ENCODE measurements at places on chromosomes 1 and 21.

DNA sequence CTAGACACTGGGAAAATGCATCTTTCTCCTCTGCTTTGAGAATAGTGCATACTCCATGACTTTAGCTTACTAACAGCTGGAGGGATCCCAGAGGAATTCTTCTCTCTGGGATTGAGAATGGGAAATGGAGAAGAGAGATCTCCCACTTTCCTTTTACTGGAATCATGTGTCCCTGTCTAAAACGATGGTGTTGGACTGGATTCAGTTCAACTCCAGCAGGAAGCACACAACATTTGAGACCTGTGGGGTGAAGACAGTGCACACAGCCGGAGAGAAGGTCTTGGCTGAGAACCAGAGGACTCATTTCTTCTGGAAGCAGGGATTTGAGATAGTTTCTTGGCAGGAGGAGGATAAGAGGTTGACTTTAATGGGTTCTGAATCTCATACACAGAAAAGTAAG is 58.7 kb downstream of the TRABD2B start:
- no peak for DNase-seq

GRCh38 chr1:230268371-230269170 is 157.6 kb downstream of the PGBD5 start:
- DNase-seq: no peak

- no peak for DNase-seq
Observed at GRCh38 chr1:20216574-20216973, 30.3 kb upstream of the PLA2G2C start.

DNA sequence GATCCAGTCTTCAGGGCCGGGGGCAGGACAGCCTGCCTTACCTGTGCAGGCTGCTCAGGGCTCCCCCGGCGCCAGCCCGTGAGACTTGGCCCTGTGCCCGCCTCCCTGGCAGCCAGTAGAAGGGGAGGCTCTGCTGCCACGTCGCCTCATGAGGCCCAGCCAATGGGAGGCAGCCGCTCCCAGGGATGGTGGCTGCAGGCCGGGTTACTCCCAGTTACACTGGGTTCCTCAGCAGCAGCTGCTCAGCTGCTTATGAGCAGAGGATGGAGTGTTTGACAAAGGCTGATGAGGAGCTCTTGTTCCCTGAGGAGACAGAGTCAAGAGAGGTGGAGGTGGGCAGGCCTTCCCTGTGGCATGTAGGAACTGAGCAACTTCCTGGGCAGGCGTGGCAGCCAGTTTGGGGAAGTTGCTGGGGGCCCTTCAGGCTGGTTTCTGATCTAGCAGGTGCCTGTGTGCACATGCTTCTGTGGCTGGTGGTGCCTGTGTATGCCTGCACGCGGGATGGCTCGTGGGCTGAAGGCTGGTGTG is 5.5 kb downstream of the MFSD2A start:
- DNase-seq: no peak

- no peak for DNase-seq
Observed at GRCh38 chr1:77081834-77082233, 137.4 kb downstream of the PIGK start.

DNA sequence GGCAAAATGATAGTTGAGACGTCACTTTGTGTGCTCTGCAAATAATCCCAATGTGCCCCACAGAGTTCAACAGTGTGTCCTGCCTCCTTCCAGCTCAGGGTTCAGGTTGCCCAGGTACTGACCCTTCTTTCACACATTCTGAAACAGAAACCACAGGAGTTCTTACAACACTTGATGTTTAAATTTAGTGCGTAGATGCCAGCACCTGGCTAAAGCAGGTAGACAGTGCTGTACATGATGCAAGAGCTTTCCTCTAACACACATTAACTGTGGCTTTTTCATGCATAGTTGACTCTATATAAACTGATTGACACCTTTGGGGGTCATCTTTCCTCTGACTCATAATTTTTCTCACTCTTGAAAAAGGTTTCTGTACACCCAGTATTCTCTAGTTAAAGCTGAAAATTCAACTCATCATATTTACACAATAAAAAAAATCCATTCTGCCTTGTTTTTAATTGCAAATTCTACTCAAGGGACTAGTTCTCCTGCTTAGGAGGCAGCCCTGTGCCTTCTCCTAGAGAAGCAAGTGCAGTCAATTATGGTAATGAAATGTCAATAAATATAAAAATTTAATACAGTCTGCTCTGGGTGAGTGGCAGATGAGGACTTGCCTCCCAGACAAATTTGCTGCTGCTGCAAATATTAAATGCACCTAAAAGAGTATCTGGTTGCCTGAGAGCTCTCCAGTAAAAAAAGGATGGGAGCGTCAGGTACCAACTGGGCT is 91.4 kb downstream of the NR5A2 start:
- DNase-seq: no peak

- DNase-seq: no peak
Observed at GRCh38 chr1:25011943-25012638, 82.0 kb upstream of the RUNX3 start.

DNA sequence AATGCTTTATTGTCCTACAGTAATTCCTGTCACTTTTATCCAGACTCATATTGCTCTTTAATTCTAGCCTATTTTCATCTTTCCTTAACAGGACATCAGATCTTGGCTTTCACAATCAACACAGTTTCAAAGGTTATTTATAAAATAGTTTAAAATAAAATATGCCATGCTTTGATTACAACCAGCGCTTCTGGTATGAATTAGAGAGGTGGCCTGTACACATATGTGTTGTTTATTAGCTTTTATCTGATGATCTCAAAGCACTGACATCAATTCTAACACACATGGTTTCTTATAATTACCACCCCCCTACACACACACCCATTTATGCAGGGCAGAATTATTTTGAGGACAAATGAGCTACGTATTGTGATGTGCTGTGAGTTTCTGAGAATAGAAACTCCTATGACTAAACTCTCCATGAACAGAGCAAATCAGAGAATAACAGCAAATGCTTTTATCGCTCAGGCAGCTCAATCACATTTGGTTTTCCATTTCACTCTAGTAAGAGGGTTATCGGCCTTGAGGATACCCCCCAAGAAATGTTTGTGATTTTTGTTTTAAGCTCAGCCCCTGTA is 18.0 kb downstream of the CD247 start:
- no peak for DNase-seq

DNA sequence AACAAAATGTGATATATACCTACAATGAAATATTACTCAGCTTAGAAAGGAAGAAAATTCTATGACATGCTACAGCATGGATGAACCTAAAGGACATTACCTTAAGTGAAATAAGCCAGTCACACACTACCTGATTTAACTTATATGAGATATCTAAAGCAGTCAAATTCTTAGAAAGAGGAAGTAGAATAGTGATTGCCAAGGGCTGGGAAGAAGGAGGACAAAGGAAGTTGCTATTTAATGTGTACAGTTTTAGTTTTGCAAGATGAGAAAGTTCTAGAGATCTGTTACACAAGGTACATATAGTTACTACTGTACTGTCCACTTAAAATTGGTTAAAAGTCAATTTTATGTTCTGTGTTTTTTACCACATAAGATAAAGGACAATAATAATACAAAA is 87.5 kb upstream of the KCTD3 start:
- no peak for DNase-seq

DNA sequence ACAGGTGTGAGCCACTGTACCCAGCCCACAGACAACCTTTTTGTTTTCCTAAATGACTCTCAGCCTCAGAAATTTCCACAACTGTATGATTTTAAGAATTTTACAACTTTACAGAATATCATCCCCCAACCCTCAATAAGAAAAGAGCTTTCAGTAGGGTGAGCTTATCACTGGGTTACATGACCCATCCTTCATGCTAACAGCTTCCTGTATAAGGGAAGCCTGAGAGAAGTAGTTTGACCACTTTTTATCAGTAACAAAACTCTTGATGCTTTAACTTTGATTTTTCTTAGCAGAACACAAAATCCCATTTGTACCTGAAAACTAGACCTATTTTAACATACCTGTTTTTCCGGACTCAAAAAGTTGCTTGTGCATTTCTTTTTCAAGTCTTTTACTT is 9.7 kb upstream of the MYBPHL start:
- DNase-seq: no peak

DNA sequence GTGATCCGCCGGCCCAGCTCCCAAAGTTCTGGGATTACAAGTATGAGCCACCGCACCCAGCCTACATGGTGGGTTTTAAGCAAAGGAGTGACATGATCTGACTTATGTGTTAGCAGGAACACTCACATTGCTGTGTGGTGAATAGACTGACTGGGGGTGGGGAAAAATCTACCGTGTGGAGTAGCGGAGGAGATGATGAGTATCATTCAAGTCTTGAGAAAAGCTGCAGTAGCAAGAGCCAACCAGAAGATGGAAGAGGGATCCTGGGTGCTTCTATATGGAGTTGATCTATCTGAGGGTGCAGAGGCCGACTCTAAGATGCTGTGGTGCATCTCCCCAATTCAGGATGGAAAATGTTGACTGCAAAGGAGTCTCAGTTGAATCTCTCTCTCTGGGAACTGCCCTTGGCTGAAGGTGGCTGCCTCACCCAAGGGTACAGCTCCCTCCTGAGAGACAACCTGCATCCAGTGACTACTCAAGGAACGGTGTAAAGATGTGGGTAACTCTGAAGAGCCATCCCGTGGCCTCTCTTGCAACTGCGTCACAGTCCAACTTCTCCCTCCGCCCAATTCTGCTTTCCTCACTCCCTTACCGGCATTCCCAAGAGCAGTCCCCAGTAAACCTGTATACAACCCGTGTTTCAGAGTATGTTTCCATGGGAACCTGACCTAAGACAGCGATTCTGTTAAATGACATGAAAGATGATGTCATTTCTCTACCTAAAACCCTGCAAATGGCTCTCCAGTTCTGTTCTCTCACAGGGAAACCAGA is 7.4 kb upstream of the B3GALNT2 start:
- DNase-seq: no peak

All from T-helper 9 cell (primary cell).